Bladder microvascular endothelial cell (primary cell): ENCODE measurements at places on chromosomes 6 and 20. TPM values are rescaled to one million over a fixed set of nuclear protein-coding genes. Genes with fewer than 3 reads are reported as not detected.

The CTAGE9 gene
- not detected in 2 replicates for total RNA-seq

The CNKSR3 gene
- total RNA-seq = 4.2 and 22.3 TPM in 2 replicates

The RAET1E gene
- 0.16 TPM in 1 of 2 replicates, not detected in the other for total RNA-seq

The CLIC5 gene
- 0.06 and 0.32 TPM in 2 replicates for total RNA-seq

The DEFB115 gene
- not detected in 2 replicates for total RNA-seq

The TBX18 gene
- 0.32 and 31.0 TPM in 2 replicates for total RNA-seq

The SH3BGRL2 gene
- total RNA-seq = 17.8 and 33.0 TPM in 2 replicates

The NKX2-2 gene
- not detected in 2 replicates for total RNA-seq

The TFAP2D gene
- not detected in 2 replicates for total RNA-seq

The NR2E1 gene
- total RNA-seq = not detected in 2 replicates

The OR11A1 gene
- not detected in 2 replicates for total RNA-seq

The NRSN1 gene
- not detected in 2 replicates for total RNA-seq

The RBPJL gene
- not detected in 2 replicates for total RNA-seq

The ARMC2 gene
- 0.65 and 1.1 TPM in 2 replicates for total RNA-seq

The MYT1 gene
- total RNA-seq = not detected in 2 replicates

The GINM1 gene
- total RNA-seq = 29.8 and 48.5 TPM in 2 replicates

The SLC13A3 gene
- total RNA-seq = 0.13 TPM in 1 of 2 replicates, not detected in the other

The MCUR1 gene
- total RNA-seq = 7.3 and 7.4 TPM in 2 replicates

The LIME1 gene
- 1.9 and 3.2 TPM in 2 replicates for total RNA-seq

The ANGPT4 gene
- total RNA-seq = not detected in 2 replicates
